ENCODE measurements at places on chromosomes 7 and 10. TPM values are rescaled to one million over a fixed set of nuclear protein-coding genes. Genes with fewer than 3 reads are reported as not detected.

Gene GIMAP4
- total RNA-seq, result 25.3 TPM

GRCh38 chr10:73650537-73651331 lies 5.1 kb downstream of the SYNPO2L start:
- no peak for DNase-seq

DNA sequence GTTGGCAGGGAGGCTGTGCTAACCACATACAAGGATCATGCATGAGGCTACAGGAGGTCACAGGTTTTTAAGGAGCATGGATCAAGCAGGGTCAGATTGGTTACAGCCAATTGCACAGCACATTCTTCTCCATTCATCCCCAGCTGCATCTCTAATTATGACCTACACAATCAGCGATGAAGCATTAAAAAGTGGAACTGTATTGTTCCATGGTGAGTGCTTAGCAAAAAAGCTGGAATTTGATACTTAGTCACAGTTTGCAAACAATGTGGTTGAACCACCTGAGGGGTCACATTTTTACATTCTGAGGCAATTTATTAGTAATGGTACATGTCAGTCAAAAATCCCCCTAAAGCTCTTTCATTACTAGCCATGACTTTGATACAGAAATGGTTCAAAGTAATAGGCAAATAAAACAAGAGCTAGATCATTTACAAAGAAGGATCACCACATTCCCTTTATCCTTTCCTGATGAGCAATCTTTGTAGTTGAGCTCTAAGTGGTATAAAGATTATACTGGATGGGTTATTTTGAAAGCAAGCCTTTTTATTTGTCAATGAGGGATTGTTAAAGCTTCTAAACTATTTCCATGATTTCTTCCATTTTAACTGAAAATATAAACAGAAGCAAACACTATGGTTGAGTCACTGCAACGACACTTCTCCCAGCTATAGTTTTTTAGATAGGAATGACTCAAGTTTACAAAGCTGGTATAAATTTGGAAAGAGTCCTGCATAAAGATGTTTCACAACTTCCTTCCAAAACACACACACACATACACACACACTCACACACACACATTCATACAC lies 217.8 kb upstream of the SEMA3A start:
- DNase-seq, result no peak

- no peak for DNase-seq
Measured at GRCh38 chr7:39054731-39055130, 77.0 kb downstream of the POU6F2 start.

DNA sequence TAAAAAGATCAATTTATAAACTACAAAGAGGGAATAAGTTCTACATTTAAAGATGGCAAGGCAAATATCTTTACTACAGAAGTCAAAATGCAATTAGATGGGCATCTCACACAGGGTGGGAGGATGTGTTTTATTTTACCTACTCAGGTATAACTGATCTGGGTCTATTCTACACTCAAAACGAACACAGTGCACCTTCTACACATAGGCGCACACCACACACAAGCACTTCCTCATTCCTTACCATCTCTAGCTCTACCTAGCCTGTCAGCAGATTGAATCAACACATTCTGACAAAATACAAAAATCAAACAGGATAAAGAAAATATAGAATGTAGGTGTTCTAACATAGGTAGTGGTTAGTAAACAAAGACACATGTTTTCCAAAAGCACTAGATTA lies 64.8 kb downstream of the SGCE start:
- no peak for DNase-seq

GRCh38 chr10:14563359-14563940 lies 211.2 kb downstream of the FAM107B start:
- no peak for DNase-seq

All from vagina (tissue), 2 donors.